Caudate nucleus (tissue), 63 donors: ENCODE measurements at places on chromosomes 12 and 14.

DNA sequence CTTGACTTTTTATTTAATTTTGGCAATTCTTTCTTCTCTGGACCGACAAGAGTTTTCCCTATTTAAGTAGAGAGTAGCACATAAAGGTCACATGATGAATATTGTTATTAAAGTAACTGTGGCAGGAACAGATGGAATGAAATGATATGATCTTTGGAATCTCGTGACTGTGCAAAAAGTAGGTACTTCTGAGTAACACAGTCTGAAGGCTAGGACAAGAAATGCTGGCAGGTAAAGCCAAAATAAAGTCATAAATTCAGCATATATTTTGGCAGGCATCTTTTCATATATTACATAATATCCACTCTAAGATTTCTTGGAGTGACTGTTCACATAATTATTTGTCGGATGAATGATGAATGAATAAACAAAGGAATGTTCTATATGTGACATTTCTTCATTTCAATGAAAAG, 121.4 kb downstream of the EFCAB11 start:
- no peak for DNase-seq

- peak; percentile 21 for DNase-seq
These were observed 231.4 kb downstream of the PCNX1 start for GRCh38 chr14:71138448-71139293.

DNA sequence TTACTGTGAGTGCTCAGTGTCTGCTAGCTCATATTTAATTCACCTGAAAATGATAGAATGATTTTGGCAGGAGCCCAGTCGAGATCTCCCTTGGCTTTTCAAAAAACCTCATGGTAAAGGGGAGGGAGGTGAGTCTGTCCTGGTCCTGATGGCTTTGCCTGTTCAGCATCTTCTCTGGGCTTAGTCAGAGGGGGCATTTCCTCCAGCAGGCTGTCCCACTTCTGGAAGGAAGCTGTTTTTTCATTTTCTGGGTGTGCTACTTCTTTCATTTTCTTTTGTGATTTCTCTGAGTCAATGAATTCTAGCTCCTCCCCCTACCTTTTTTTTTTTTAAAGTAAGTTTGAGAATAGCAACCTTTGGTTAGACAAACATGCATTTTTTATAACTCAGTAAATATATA, 58.8 kb downstream of the TMX1 start:
- no peak for DNase-seq

DNA sequence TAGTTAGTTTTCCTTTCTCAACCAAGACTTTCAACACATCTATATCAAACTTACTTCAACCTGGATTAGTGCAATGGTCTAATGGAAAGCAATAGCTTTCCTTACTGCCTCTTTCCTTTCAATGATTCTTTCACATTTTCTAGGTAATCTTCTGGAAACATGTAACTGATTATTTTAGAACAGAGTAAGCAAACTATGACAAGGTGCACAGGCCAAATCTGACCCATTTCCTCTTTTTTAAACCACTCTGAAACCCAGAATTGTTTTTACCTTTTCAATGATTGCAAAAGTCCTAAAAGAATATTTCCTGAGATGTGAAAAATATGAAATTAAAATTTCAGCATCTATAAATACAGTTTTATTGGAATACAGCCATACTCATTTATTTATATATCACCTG, 81.6 kb upstream of the TMTC2 start:
- no peak for DNase-seq

GRCh38 chr14:67881225-67881624, 61.6 kb downstream of the RAD51B start:
- DNase-seq = no peak

DNA sequence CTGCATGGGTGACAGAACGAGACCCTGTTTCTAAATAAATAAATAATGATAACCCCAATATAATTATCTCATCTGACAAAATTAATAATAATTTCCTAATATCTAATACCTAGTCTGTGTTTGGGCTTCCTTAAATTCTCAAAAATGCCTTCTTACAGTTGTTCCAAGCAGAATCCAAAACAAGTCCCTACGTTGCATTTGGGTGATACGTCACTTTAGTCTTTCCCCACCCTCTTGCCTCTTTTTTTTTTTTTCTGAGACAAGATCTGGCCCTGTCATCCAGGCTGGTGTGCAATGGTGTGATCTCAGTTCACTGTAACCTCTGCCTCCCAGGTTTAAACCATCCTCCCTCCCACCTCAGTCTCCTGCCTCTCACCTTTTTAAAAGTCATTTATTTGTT, 26.7 kb downstream of the VEZT start:
- no peak for DNase-seq

DNA sequence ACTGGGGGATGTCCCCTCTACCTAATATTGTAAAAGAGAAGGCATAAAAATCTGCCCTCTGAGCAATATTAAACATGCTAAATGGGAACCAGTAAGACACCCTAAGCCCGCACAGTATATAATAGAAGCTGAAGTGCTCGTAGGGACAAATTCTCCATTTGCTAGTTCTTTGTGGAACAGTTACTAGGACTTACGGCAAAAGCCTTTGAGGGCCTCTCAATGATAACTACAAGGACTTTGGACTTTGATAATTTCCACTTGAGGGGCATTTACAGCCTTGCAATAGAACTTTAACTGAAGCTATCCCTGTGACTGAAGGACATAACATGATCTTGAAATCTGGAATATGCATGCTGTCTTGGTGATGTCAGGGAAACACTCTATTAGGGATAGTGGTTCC, 111.5 kb upstream of the IFNG-AS1 start:
- no peak for DNase-seq

DNA sequence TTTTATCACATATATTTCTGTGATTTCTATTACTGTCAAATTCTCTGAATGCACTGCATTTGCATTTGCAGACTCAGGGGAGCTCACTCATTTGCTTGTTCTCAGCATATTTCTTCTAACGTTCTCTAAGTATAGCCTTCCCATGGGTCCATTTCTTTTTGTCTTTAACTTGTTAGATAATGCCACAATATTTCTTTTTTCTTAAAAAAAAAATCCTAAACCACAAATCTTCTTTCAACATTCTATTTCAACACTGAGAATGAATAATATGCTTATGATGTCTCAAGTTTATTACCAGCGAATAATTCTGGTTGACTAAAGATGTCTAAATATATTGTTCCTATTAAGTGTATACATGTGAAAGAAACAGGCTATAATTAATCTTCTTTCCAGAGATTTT, 200.2 kb downstream of the ANO6 start:
- no peak for DNase-seq

DNA sequence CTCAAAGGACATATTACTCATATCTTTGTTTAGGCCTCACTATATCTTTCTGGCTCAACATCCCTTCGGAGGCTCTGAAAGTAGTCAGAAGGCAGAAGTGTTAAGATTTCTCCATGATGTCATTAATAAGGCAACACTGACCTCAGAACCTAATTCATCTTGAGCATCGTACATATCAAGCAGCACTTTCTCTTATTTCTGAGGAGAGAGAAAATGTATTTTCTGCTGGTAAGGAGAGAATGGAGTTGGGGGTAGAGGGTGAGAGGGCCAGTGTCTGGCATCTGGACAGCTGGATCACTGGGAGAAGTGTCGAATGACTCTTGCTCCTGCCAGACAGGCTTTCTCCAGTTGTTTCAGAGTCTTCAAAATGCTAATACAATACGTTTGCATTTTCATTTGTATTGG, 213.2 kb upstream of the PRICKLE1 start:
- no peak for DNase-seq

- DNase-seq = no peak
These were observed 37.2 kb upstream of the RMST start for GRCh38 chr12:97425380-97425779.

DNA sequence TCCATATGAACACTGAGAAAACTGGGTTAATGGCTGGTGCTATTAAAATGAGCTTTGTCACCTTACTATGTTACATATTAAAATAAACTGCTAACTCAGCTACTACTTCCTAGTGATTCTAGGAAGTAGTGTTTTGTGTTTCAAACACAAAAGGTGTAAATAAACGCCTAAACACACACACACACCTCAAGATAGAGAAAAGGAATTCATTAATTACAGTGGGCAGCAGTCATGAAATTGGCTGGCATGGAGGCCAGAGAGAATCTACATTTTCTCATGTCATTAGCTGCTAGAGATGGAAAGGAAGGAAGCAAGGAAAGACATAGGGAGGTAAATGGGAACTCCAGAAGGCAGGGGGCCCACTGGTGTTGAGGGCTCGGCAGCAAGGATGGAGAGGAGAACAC, 787 bp upstream of the PRMT5 start:
- DNase-seq = no peak

- no peak for DNase-seq
These were observed 84.9 kb downstream of the SRGAP1 start for GRCh38 chr12:63929426-63929825.

DNA sequence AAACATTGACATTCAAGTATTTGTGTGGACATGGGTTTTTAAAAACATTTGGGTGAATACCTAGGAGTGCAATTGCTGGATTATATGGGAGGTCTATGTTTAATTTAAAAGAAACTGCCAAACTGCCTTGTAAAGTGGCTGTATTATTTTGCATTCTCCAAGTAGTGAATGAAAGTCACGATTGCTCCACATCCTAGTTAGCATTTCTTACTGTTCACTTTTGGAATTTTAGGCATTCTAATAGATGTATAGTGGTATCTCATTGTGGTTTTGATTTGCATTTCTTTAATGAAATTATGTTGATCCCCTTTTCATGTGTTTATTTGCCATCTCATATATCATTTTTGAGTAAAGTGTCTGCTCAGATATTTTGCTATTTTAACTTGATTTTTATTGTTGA, 159.5 kb downstream of the FOXG1 start:
- no peak for DNase-seq

GRCh38 chr14:69346710-69347109, 51.4 kb downstream of the ERH start:
- no peak for DNase-seq

DNA sequence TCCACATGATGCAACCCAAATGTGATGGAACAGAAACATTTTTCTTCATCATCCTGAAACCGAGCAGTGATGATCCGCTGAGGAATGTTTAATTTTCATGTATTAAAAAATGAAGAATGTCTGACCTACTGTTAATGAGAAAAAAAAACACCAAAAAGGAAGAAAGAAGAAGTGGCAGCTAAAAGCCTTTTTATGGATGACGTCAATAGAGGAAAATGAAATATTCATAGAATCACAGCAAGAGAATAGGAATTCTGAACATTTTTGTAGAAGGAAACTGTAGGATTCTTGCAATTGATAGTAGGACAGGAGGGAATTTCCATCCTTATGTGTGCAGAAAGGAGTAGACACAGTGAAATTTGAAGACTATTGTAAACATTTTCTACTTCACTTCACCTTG, 112.9 kb downstream of the PRKCH start:
- no peak for DNase-seq

DNA sequence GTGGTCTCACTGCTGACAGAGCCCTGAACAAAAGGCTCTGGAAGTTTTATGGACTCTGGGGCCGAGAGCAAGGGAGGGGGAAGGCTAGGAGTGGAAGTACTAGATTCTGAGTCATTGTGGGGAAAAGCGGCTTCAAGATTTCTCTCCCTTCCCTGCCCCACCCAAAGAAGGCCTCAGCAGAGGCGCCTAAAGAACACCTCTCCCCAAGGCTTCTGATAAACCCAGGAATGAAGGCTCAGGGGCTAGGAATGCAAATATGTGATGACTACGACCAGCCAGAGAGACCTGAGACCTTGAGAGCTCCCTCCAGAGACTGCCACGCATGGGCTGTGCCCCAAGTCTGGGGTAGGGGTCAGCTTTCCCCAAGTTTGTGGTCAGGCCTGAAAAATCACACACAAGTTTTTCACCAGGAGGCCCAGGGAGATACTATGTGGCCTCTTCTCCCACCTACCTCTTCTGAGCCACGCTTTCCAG, 130.7 kb upstream of the HIF1A start:
- DNase-seq = no peak

GRCh38 chr14:100800041-100800440, 25.9 kb upstream of the MEG3 start:
- DNase-seq = no peak

DNA sequence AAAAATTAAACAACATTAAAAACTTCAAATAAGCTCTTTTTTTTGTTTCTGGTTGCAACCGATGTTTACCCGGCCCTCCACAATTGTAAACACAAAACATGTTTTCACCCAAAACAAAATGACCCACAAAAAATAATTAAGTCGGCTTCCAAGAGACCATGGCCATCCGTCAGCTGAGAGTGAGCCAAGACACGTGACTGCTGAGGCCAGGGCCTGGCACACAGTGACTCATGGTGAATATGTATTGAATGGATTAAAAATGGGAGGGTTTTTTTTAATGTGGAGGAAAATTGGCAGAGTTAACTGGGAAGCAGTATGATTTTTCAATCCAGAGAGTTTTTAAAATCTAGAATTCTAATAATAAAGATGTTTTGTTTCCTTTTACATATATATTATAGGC, 13.8 kb upstream of the CPNE8 start:
- DNase-seq = no peak

DNA sequence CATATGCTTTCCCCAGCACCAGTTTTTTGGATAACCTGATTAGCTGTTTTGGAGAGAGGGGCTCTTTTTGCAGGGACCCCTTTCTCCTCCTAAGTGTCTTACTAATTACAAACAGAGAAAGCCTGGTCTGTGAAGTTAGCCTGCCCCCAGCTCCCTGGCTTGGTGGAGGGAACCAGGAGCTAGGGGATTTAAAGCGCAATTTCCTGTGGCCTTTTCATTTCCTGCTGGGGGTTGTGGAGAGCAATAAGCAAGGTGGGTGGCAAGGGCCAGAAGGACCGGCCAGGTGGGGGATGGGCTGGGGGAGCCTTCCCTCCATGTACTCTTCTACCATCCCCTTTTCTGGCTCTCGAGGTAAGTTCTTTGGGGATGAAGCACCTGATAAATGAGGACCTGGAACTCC, 4.1 kb upstream of the CISTR start:
- DNase-seq = no peak

DNA sequence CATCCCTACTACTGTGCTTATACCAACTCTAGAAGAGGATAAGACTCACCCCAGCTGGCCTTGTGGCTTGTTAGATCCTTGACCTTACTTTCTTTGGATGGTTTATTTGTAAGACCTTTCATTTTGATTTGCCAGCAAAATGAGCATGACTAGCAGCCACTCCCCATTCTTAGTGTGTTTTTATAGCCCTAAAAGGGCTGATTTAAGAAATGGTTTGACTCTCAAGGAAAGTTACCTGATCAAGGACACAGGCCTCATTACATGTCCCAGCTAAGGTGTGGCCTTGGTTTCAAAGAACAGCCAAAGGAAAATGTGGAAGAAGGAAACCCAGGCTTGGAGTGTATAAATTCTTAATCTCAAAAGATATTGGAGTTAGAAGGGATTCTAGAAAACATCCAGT, 41.4 kb downstream of the SLC17A8 start:
- no peak for DNase-seq

DNA sequence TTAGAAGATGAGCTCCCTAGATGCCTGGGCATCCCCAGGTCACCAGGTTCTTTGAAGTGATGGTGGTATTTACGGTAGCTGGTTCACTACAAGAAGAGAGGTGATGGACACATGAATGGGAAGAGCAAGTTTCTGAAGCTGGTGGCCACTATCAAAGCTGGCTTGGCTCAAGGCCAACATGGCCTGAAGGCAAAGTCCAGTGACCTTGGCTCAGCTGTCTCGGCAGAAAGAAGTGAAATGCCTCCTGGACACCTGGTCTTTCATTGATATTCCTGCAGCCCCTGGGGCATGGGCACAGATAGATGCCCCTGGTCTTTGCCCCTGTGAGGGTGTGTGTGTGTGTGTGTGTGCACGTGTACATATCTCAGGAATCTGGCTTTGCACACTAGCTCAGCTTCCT, 441.8 kb upstream of the TMPO start:
- DNase-seq = no peak

- DNase-seq = no peak
These were observed 29.2 kb upstream of the BMAL2 start for GRCh38 chr12:27303139-27304111.
